ENCODE measurements at places on chromosomes 1 and 21.

DNA sequence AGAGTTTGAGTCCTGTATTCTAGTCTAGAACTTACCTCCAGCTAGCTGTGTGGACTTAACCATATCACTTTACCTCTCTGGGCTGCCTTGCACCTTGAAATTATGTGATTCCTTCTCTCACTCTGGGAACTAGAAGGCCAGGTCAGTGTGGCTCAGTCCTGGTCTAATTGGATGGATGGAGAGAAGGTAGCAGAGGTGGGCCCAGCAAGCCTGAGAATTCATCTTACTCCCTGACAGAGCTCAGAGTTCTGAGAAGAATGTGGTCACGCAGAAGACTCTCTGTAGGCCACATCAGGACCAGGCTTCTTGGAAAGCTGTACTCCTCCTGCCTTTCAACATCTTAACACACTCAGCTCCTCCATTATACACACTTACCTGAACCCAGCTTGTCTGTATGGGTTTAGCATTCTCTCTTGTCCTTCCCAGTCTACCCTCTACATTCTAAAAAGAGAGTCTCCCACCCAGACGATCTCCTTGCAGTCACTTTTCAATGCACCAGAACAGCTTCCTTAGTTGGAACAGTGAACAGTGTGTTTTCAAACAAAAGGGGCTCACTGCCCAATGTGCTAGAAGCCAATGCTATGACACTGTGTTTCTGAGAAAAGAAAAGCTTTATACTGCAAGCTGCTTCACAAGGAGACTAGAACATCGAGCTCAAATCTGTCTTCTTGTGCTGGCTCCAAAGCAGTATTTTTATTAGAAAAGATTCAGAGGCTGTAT lies 60.5 kb downstream of the CAPN9 start:
- DNase-seq, result no peak

DNA sequence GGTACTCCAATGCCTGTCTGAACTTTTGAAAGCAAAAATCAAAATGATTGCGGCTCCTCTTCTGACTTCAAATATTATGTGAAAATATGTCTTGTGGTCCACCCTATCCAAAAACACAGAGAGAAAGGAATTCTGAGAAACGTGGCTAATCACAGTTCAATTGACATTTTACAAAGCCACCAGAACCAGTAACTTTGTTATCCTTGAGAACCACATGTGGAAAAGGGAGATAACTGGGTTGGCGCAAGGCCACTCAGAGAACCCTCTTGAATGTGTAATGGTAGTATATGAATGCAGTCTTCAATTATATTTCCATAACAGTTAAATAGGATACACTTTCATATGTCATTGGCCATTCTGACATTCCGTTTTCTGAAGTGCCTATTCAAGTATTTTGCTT lies 1030.0 kb upstream of the TMPRSS15 start:
- no peak for DNase-seq

- no peak for DNase-seq
Measured at GRCh38 chr1:47323599-47324031, 9.7 kb upstream of the STIL start.

DNA sequence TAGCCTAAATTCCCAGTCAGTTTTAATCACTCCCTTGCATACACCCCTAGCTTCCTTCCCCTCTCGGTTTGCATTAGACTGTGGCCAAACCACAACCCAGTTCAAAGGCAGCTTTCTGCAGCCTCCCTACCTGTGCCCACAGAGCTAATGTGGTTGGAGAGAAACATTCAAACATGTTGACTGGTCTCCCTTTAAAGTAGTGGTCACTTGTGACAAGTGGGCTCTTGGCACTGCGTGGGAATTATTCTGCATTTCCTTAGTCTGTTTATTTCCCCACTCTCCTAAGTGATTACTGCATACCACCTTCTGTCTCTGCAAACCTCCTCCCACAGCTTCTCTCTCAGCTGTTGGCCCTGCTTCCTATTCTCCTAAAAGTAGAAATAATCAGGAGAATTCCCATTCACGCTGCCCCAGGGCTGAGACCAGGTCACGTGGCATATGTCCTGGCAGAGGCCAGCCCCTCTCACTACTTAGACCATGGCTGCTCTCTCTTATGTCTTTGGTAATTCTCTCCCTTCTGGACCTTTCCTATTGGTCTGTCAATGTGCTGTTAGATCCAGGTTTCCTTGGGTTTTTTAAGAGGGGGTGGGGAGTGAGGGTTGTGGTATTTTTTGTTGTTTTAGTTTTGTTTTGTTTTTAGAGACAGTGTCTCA lies 38.4 kb upstream of the CD101 start:
- no peak for DNase-seq

GRCh38 chr1:189899686-189900425 lies 577.8 kb downstream of the BRINP3 start:
- DNase-seq, result no peak

DNA sequence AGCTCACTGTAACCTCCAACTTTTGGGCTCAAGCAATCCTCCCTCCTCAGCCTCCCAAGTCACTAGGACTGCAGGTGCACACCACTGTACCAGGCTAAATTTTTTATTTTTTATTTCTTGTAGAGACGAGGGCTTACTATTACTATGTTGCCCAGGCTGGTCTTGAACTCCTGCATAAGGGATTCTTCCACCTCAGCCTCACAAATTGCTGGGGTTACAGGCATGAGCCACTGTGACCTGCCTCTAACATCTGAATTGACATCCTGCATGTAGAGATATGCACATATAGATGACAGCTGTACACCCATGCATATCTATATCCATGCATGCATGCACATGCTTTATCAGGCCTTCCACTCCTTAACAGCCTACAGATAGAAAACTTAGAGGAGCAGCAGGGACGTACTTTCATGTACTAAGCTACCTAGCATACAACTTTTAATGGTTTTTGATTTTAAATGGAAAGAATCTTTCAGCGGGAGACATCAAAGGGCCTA lies 740.9 kb upstream of the TPTE start:
- DNase-seq, result no peak

DNA sequence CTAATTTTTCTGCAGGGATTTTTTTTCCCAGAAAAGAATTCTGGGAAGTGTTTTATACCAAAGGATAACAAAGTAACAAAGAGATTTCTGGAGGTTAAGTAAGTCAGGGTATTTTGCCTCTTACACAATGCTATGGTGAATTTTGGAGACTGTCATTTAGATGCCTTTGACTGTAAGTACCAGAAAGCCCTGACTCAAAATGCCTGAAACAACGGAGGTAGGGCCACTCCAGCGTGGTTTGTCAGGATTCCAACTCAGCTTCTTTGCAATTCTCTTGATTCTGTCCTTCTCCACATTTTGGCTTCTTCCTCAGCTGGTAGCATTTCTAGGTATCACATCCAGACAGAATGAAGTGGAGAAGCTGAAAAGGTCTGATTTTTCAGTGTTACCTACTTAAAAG lies 106.5 kb downstream of the UCHL5 start:
- no peak for DNase-seq

DNA sequence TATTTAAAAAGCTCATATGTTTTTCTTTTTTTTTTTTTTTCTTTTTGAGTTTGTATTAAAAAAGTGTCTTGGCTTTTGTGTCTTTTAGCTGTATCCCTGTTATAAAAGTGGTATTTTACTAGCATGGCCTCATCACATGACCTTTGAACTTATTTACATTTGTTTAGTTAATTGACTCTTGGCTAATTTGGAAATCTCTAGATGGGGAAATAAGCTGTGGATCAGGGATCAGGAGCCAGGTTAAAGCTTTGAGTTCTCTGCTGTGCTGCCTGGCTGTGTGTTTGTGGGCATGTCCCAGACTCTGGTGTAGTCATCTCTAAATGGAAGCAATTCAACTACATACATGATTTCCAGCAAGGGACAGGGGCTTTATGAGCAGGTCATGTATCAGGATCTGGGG lies 56.5 kb downstream of the HHAT start:
- DNase-seq, result no peak

GRCh38 chr1:199041173-199041914 lies 402.5 kb downstream of the PTPRC start:
- no peak for DNase-seq

- no peak for DNase-seq
Measured at GRCh38 chr21:40846103-40846502, 855 bp downstream of the DSCAM start.

DNA sequence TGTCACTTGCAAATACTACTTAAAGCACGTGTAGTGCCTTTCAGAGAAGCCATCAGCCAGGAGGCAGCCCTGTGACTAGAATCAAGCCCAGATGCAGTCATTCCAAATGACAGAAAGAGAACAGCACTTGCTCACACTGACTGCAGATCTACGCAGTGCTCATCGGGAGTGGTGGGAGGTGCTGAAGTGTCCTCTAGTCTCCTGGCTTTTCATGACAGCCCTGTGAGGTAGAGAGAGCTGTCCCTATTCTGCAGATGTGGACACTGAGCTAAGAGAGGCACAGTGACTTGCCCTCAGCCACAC lies 62.3 kb upstream of the EDN2 start:
- DNase-seq, result no peak

DNA sequence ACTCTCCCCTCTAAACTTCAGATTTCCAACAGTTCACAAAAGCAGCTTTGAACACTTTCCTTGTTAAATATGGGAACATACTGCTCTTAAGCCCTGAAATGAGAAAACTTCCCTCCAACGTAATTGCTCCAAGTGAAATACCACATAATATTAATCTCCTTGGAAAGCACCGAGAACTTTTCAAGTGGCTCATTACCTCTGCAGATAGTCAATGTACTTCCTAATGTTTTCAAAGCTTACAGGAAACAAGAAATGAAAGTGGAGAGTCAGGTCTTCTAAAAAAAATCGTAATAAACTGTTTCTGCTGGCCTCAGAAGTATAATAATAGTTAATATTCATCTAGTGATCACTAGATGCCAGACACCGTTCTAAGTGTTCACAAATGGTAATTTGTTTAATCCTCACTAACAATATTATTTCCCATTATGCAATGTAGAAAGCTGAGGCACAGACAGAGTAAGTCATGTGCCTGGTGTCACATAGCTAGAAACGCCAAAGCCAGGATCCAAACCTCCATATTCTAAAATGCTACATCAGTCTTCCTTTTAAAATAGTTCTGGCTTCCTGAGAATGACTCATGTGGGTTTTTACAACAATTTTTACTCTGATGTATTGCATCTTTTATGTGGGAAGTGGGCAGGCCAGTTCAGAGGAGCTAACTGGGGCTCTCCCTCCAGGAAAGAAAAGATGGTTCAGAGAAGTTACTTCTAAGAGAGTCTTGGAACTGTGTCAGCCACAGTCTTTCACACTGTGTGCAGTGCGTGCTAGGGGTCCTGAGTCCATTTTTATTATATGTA lies 177.2 kb downstream of the PLPPR4 start:
- DNase-seq, result no peak

DNA sequence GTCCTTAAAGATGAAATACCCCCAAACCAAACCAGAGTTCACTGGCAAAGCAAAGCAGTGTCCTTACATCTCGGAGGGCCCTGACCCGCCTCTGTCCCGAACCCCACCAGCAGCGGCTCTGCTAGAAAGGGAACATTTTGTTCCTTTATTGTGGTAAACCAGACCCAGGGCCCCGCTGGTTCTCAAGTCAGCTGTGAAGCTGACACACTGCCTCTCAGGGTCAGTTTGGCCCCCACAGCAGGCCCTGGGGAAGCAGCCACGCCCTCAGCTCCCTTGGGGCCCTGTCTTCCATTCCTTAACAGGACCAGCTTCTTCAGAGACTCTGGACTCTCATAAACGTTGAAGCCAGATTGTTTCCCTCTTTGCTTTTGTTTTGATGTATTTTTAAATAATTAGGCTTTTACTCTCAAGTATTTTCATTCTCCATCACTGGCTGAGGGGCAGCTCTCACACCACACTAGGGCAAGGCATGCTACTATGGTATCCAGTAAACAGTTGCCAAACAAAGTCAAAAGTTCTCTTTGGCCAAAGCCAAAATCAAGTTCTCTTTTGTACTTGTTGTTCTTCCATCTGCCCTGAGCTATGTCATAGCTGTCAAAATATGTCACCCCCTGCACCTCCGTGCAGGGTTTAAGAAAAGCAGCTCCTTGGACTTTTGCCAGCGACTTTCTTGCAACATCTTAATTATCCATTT lies 61.1 kb upstream of the ANGPTL1 start:
- DNase-seq, result no peak

DNA sequence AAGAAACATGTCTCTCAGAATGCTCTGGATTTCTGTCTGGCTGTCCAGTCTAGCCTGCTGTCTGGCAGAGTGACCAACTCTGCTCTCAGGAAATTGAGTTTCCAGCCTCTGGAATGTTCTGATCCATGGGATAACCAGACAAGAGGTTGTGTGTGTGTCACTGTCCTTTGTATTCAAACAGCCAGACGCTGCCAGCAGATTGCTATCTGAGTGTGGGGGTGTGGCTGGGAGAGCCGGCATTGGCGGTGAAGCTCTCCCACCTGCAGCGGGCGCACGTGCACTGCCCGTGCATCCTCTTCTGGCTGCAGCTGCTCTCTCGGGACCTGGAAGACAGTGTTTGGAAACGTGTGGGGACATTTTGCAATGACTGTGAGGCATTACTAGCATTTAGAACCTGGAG lies 26.1 kb downstream of the PKP1 start:
- no peak for DNase-seq

DNA sequence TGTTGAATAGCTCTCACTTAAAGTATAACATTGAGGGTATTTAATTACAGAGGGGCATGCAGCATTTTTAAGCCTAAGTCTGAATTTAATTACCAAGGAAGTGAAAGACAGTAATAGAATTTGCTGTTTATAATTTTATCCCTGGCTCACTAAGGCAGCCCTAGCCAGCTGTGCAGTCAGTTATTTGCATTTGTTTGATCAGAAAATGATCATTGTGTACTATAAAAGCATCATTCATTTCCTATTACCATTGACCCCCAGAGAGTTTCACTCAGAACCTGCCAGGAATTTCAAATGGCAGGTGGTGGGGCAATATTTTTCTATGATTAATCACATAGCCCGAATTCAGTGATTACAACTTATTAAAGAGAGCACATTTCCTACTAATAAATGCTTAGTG lies 277.1 kb upstream of the KAZN start:
- no peak for DNase-seq

DNA sequence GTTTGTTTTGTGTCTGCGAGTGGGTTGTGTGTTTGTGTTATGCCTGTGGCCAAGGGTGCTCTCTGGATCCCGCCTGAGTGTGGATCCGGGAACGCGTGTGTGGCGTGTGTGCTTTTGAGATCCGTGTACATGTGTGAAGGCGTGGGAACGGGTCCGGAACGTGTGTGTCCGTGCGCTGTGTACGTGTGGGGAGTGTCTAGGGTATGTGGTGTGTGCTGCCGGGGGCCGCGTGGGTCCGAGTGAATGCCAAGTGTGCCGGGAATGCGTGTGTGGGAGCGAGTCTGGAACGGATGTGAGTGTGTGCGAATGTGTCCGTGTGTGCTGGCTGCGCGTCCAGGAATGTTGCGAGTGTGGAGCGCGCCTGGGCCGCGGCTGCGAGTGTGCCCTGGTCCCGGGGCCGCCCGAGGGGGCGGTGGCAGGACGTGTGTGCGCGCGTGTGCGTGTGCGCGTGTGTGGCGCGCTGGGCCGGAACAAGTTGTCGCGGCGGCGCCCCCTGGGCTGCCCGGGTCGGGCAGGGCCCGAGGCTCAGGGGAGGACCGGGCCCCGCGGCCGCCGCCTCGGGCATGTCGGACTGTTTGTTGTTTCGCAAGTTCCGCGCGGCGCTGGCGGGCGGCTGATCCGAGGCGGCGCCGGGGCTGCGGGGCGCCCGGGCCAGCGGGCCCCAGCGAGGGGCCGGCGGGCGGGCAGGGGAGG lies 953 bp downstream of the PTPRU start:
- DNase-seq, result no peak

- no peak for DNase-seq
Measured at GRCh38 chr1:172219966-172220365, 200.5 kb upstream of the C1orf105 start.

Measured in activated CD8-positive, alpha-beta memory T cell treated with anti-CD3 and anti-CD28 coated beads, Interleukin-2, amount 50 U/mL, for 4 hours (primary cell).